Spleen (tissue), 13 donors: ENCODE measurements at places on chromosomes 3 and 15. TPM values are rescaled to one million over a fixed set of nuclear protein-coding genes. Genes with fewer than 3 reads are reported as not detected.

- H3K27ac ChIP-seq = no peak overlapping the region
- H3K4me3 ChIP-seq = no peak overlapping the region
- no peaks in the 10 kb centered on the region for H3K4me1 ChIP-seq
These were observed 28.0 kb downstream of the TBC1D5 start for GRCh38 chr3:17714473-17714872.

GRCh38 chr3:19945969-19946831, 697 bp upstream of the RAB5A start:
- H3K27me3 ChIP-seq = no peaks in the 10 kb centered on the region
- peak overlapping the region; percentile 94 for H3K4me3 ChIP-seq
- peak overlapping the region; percentile 97 for H3K27ac ChIP-seq
- peak; percentile 76 for DNase-seq

GRCh38 chr3:173938616-173939015, 541.1 kb downstream of the NLGN1 start:
- no peaks in the 10 kb centered on the region for H3K4me1 ChIP-seq
- H3K4me3 ChIP-seq = no peak overlapping the region
- no peak overlapping the region for H3K27ac ChIP-seq
- no peaks in the 10 kb centered on the region for H3K27me3 ChIP-seq

DNA sequence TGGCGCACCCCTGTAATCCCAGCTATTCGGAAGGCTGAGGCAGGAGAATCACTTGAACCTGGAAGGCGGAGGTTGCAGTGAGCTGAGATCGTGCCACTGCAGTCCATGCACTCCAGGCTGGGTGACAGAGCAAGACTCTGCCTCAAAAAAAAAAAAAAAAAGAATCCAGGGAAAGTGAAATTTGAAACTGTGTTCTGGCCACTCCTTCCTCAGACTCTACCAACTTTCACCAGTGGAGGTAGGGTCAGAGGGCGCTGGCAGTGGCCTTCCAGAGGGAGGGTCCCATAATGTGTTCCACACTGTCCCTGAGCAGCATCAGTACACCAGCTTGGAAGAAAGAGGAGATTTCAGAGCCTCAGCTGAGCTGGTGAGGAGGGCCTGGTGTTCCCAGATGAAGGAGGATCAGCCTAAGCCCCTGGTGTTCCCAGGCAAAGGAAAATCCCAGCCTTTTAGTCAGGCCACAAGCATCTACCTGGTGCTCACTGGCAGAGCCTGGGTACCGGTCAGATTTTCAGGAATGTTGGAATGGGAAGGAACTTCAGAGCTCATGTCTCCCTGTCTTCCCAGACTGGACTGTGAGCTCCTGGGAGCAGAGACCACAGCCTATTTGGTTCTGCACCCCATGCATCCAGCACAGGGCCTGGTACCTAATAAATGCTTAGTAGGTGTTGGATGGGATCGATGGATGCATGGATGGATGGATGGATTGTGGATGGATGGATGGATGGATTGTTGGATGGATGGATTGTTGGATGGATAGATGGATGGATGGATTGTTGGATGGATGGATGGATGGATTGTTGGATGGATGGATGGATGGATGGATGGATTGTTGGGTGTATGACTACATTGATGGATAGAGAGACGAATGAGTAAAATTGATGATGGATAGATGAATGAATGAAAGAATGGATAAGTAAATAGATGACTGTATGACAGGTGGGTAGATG, 117.9 kb downstream of the CORO2B start:
- peak; percentile 4 for DNase-seq
- no peak overlapping the region for H3K27ac ChIP-seq
- no peaks in the 10 kb centered on the region for H3K36me3 ChIP-seq
- peaks cover 32% of the 10 kb centered on the region for H3K4me1 ChIP-seq
- H3K4me3 ChIP-seq = no peak overlapping the region

DNA sequence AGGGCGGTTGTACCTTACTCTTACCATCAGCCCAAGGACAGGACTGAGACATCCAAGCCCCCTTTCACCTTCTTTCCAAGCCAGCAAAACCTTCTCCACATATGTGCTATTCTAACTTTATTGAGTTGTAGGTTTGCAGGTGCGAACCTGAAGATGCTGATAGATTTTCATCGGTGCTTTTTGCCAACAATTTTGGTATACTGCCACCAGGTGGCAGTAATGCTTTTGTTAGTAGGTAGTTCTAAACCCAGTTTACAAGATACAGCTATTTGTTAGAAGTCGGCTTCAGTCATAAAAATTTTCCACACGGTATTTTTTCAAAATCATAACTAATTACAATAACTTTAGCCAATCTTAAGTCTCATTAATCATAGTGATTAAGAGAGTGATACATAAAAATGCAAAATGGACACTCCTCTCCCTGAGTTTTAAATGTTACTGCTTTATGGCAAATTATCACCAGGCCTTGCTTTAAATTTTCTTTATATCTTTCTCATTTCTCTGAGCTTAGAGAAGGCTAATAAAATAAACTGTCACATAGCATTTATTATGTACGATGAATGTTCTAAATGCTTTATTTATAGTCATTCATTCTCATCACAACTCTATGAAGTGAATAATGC, 636 bp downstream of the TBC1D21 start:
- H3K4me3 ChIP-seq = no peak overlapping the region
- H3K27ac ChIP-seq = no peak overlapping the region
- H3K4me1 ChIP-seq = peaks cover 9% of the 10 kb centered on the region
- H3K27me3 ChIP-seq = no peaks in the 10 kb centered on the region

- no peaks in the 10 kb centered on the region for H3K4me1 ChIP-seq
- no peaks in the 10 kb centered on the region for H3K36me3 ChIP-seq
- H3K27ac ChIP-seq = no peak overlapping the region
- H3K27me3 ChIP-seq = no peaks in the 10 kb centered on the region
- DNase-seq = no peak
- no peak overlapping the region for H3K4me3 ChIP-seq
These were observed 63.8 kb upstream of the ACP3 start for GRCh38 chr3:132253262-132253878.

- H3K4me1 ChIP-seq = no peaks in the 10 kb centered on the region
- H3K27me3 ChIP-seq = no peaks in the 10 kb centered on the region
- no peak overlapping the region for H3K4me3 ChIP-seq
- no peak overlapping the region for H3K27ac ChIP-seq
- no peaks in the 10 kb centered on the region for H3K36me3 ChIP-seq
These were observed 49.7 kb upstream of the DPH6 start for GRCh38 chr15:35595656-35596055.

- H3K4me3 ChIP-seq = no peak overlapping the region
- H3K27ac ChIP-seq = no peak overlapping the region
- peaks cover 17% of the 10 kb centered on the region for H3K36me3 ChIP-seq
These were observed 5.9 kb downstream of the ZNF710 start for GRCh38 chr15:90007076-90007460.

GRCh38 chr3:195078891-195079440, 192.0 kb downstream of the XXYLT1 start:
- H3K27ac ChIP-seq = no peak overlapping the region
- no peaks in the 10 kb centered on the region for H3K27me3 ChIP-seq
- no peaks in the 10 kb centered on the region for H3K36me3 ChIP-seq
- DNase-seq = peak; percentile 50

DNA sequence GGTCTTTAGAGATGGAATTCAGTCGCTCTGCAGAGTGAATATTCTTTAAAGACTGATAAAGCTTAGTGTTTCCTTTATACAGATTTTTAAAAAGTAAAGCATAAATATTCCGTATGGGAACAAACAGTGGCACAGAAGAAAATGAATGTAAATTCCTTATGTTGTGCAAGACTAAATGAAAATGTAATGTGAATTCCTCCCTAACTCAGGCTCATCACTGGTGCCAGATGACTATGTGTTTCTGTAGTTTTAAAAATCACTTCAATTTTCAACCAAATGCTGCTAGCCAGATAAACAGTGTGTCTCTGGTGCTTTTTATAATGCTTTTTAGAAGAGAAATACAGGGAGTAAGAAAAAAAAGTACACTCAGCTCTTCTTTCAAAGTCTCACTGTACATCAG, 154.8 kb upstream of the SNTN start:
- no peak for DNase-seq
- no peak overlapping the region for H3K27ac ChIP-seq
- no peaks in the 10 kb centered on the region for H3K27me3 ChIP-seq
- H3K36me3 ChIP-seq = no peaks in the 10 kb centered on the region
- H3K4me1 ChIP-seq = no peaks in the 10 kb centered on the region

DNA sequence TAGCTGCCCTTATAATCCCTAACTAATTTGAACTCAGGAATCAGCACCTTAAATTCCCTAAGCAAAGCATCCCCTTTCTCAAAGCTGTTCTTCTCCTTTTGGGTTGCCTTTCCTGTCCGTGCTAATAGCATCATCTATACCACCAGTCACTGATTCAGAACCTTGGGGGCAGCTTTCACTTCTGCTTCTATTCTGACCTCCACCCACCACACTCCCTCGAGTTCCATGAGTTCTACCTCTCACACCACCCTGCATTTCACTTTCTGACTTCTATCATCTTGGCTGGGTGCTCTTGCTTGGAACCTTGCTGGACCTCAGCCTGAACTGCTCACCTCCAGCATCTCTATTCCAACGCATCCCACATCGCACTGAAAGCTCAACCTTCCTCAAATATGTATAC, 55.4 kb upstream of the KCNMB2 start:
- H3K4me1 ChIP-seq = no peaks in the 10 kb centered on the region
- DNase-seq = no peak
- H3K27ac ChIP-seq = no peak overlapping the region
- no peaks in the 10 kb centered on the region for H3K27me3 ChIP-seq

The KCNMB3 gene
- 5.9 TPM for total RNA-seq

The MDFIC2 gene
- not detected for total RNA-seq
